Breast epithelium (tissue), 4 donors: ENCODE measurements at places on chromosomes 5 and 9. TPM values are rescaled to one million over a fixed set of nuclear protein-coding genes. Genes with fewer than 3 reads are reported as not detected.

Gene HAVCR2
- 13.3 TPM for total RNA-seq

Gene FCN1
- 2.9 TPM for total RNA-seq

Gene SPATA31A6
- not detected for total RNA-seq

Gene NTRK2
- total RNA-seq, result 25.9 TPM

Gene RIOK2
- total RNA-seq, result 23.7 TPM

Gene IDNK
- total RNA-seq, result 4.9 TPM

Gene TEK
- total RNA-seq, result 15.2 TPM

Gene KLHL9
- total RNA-seq, result 18.4 TPM

DNA sequence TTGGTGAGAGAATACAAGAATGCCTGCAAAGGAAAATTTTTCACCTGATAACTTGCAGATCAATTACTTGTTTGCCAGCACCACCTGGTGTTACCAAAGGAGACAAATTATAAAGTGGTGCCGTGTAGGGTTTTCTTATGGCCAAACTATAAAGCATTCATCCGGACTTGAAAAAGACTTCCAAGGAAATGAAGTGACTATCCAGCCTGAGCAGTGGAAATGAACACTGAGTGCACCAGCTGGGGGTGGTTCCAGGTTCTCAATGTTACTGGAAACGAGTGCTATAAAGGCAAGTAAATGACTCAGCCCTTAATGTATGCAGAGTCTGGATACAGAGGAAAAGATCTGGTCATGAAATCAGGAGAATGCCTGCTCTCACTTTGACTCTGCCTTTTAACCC lies 113.1 kb downstream of the DNAH5 start:
- DNase-seq, result no peak

DNA sequence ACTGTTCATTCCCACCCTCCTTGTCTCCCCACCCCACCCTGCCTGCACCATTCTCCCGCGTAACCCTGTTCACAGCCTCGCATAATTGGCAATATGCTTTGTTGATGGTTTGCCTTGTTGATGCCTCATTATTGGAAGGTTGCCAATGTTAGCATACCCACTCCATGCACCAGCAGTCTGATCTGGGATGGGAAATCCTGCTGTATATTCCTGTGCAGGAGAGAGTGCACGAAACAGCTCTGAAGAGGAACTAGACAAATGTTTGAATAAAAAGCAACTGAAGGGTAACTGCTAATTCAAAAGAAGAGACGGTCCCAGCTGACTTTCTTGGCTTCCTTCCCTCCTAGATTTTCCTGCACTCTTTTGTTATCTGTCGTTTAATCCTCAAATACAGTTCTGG lies 271.7 kb upstream of the TLE4 start:
- DNase-seq, result no peak

GRCh38 chr9:112699230-112699629 lies 18.7 kb downstream of the INIP start:
- DNase-seq, result no peak

DNA sequence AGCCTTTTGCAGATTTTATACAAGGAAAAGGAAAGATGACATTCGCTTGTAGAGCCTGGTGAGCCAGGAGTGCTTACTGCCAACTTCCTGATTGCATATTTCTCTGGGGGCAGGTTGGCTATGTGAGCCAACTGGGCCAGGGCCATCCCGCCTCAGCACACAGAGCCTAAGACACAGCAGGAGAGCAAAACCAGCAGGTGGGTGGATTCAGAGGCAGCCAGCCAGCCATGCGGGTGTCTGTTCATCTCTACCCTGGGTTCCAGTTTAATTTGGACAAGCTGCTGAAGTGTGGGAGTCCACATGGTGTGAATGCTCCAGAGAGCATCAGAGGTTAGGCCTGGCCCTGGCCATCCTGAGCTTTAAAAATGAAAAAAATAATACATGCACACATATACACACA lies 291.4 kb downstream of the ARHGEF28 start:
- DNase-seq, result peak; percentile 88

GRCh38 chr9:134442486-134443173 lies 116.4 kb downstream of the RXRA start:
- DNase-seq, result no peak

GRCh38 chr9:75186767-75187380 lies 98.6 kb downstream of the OSTF1 start:
- no peak for DNase-seq

- DNase-seq, result no peak
These were observed 45.7 kb downstream of the PPARGC1B start for GRCh38 chr5:149775785-149776184.

- no peak for DNase-seq
These were observed 96.0 kb upstream of the DAPK1 start for GRCh38 chr9:87401681-87402080.

DNA sequence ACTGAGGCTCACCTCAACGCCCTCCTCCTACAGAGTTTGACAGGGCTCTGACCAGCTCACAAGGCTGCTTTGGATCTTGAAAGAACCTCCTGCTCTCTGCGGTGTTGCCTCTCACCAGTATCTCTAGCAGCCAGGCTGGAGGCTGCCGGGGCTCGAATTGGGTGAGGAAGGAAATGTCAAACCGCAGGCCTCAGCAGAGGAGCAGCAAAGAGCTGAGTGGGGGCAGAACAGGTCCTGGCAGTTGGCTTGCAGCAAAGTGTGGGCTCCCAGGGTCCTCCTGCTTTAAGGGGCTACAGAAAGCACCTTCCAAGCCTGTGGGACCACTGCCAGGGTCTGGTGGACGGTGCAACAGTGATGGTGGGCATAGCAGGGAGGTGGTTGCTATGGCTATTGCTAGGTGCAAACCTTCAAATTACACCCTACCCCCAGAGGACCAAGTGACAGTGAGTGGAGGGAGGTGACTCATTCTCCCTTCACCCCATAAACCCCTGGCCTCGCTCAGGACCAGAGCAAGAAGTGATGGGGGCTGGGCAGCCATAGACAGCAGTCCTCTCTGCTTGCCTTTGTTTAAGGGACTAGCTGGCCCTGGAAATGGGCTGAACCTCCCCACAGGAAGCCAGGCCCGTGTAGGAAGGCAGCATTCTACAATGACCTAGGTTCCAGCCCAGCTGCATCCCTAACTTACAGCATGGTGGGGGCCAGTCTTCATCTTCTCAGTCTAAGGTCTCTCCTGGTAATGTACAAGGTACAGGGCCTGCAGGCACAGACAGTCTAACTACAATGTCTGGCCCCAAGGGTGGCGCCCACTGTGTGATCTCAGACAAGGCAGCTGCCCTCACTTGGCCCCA lies 18.7 kb downstream of the LCP2 start:
- no peak for DNase-seq

GRCh38 chr5:99088309-99088708 lies 159.5 kb upstream of the CHD1 start:
- no peak for DNase-seq

DNA sequence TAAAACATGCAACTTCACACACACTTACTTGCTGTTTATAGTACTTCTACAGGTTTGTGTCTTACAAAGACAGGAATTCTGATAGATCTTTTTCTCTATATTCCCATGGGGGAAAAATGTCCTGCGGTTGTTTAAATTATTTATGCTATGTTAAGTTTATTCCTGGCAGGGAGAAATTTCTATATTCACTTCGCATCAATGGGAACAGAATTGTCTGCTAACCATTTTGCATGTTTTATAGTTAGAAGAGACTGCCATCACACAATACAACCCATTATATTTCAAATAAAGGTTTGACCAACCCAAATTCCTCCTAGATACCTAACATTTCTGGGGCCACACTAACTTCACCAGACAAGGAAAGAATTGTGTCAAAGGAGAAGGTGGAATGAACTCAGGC lies 110.0 kb upstream of the PRR16 start:
- DNase-seq, result no peak

GRCh38 chr5:6399980-6400910 lies 21.9 kb upstream of the MED10 start:
- DNase-seq, result no peak

GRCh38 chr9:129442803-129443511 lies 177.9 kb downstream of the C9orf50 start:
- DNase-seq, result no peak

DNA sequence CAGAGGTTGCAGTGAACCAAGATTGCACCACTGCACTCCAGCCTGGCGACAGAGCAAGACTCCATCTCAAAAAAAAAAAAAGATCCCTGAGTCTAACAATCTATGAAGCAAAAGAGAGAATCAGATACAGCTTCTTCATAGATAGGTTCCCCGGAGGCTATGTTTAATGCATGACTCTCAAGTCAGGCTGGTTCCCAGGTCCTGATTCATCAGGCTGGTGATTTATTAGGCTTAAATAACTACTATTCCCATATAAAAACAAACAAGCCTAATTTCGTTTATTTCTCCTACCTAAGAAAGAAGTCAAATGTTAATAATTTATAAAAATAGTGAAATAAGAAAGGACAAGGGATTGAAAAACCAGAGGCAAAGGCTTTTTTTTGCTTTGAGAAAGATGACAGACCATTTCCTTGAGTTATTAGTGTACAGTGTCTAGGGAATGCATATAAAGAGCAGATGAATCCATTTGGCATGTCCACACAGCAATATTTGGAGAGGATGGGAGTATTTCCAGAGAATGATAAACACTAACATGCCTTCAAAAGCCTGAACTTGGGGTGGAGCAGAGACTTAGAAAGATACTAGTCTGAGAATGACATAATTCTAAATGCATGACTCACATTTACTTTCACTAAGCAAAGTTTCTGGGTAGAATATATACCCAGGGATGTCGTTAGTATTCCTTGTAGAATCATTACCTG lies 115.3 kb downstream of the NREP start:
- no peak for DNase-seq

DNA sequence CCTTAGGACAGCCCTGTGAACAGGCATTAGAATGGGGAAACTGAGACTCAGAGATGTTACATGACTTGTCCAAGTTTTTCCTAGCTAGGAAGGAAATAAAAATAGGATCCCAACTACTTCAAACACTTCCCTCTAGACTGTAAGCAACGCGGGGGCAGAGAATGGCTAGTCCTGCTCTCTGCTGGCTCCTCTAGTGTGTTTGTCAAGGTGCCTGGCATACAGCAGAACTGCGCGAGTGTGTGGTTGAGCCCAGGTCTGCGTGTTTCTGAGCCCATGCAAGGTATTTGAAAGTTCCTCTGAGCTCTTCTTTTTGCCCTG lies 152.5 kb downstream of the MACROH2A1 start:
- no peak for DNase-seq

DNA sequence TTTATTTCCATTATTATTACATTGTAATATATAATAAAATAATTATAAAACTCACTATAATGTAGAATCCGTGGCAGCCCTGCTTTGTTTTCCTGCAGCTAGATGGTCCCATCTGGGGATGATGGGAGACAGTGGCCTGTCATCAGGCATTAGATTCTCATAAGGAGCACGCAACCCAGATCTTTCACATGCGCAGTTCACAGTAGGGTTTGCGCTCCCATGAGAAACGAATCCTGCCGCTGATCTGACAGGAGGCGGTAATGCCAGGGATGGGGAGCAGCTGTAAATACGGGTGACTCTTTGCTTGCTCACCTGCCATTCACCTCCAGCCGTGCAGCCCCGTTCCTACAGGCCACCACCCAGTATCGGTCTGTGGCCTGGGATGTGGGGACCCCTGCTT lies 1879.3 kb upstream of the WWC1 start:
- DNase-seq, result no peak

DNA sequence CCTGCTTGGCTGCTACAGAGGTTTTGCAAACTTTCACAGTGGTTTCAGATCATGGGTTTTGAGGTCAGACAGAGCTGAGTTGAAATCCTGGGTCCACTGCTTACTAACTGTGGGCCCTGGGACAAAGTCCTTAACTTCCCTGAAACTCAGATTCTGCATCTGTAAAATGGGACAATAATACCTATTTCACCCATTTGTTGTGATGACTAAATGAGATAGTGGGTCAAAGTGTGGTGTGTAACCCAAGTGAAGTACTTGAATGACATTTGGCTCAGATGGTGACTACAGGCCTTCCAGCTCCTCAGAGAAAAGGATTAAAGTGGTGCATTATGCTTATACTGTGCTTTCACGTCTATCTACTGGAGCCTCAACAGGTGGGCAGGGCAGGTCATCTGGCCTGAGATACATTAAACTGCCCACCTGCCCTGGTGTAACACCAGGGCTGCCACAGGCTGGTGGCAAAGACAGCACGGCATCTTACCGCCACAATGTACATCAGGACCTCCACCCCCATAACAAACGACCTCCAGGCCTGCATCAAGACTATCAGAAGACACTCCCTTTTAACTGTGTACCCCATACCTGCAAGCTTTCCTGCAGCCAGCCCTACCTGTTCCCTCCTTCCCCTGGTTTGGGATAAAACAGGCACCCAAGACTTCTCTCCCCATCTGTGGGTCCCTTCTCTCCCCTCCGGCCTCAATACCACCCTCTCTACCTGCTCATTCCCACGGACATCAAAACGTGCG lies 846 bp upstream of the TRAF1 start:
- DNase-seq, result no peak

DNA sequence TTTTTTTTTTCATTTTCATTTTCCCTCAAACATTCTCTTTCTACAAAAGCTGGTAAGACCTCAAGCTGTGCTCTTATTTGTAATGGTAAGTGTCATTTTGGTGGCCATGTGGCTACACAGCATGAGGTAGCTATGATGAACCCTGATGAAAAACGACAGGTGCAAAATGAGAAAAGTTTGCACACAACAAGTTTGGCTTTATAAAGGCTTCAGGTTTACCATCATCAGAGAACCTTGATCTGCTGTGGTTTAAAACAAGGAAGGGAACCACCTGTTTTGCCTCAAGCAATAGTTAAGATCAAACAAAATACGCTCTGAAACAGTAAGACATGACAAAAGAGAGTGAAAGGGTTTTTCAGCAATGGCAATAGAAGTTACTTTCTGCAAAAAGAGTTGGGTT lies 1124.6 kb upstream of the ACO1 start:
- no peak for DNase-seq

DNA sequence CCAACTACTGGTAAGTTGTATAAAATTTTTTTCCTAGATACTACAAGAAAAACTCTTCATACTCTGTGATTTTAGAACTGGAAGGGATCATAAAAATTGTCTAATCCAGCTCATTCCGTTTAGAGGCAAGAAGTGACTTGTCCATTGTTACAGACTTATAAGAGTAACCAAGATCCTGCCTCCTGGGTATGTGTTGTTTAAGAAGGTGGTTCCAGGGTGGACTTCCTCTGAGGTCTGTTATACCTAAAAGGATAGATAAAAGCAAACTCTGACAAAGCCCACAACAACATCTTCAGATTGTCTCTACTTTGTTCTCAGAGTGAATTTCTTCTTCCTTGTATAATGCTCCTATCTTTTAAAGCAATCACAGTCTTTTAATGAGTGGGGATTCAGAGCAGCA lies 24.2 kb downstream of the TGFBR1 start:
- DNase-seq, result no peak

DNA sequence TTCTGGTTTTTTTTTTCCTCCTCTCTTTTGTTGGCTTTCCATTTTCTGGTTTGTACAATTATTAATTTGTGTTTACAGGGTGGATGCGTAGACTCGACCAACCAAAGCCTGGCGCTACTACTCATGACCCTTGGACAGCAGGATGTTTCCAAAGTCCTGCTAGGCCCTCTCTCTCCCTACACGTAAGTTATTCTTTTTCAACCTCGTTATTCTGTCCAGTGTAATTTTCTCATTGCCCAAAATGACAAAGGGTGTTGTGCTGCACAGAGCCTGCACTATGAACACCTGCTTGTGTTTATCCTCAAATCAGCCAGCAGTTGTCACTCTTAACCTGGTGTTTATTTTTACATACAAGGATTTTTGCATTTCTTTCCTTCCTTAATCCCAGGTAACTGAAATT lies 56.6 kb downstream of the RCL1 start:
- no peak for DNase-seq
